CD8-positive, alpha-beta memory T cell (primary cell): ENCODE measurements at places on chromosomes 7 and 10. TPM values are rescaled to one million over a fixed set of nuclear protein-coding genes. Genes with fewer than 3 reads are reported as not detected.

GRCh38 chr7:87354749-87355148, 9.3 kb downstream of the CROT start:
- no peak overlapping the region for H3K27ac ChIP-seq
- H3K4me3 ChIP-seq: no peak overlapping the region
- no peaks in the 10 kb centered on the region for H3K27me3 ChIP-seq
- no peak for DNase-seq
- peaks cover 5% of the 10 kb centered on the region for H3K36me3 ChIP-seq

DNA sequence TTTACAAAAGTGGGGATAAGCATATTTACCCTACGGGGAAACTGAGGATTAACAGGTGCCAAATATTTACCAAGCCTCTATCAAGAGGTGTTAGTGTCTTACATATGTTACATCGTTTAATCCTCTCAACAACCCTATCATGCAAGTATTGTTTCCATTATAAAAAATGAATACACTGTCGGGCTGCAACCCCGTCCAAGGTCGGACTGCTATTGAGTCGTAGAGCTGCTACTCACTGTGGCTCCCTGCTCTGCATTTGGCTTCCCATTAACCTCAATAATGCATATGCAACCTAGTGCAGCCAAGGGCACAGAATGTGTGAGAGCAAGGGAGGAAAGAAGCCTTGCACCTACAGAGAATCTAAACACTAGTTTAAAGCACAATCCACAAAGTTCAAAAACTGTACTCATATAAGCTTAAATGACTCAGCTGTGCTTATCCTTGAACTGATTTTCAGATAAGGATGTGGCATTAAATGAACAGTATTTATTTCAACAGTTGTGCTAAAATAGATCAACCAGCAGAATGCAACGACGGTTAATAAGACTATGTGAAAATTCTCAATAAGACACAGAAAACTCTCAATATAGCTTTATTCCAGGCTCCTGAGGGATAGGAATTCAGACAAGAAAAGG, 49.9 kb downstream of the UBE2H start:
- H3K27me3 ChIP-seq: no peaks in the 10 kb centered on the region
- DNase-seq: no peak
- H3K36me3 ChIP-seq: no peaks in the 10 kb centered on the region
- H3K27ac ChIP-seq: no peak overlapping the region
- H3K4me3 ChIP-seq: no peak overlapping the region
- H3K4me1 ChIP-seq: peaks cover 55% of the 10 kb centered on the region

- H3K27ac ChIP-seq: no peak overlapping the region
- no peak for DNase-seq
- H3K4me1 ChIP-seq: no peaks in the 10 kb centered on the region
- no peak overlapping the region for H3K4me3 ChIP-seq
- H3K27me3 ChIP-seq: no peaks in the 10 kb centered on the region
- H3K36me3 ChIP-seq: no peaks in the 10 kb centered on the region
Observed at GRCh38 chr10:131779661-131780394, 121.0 kb upstream of the PPP2R2D start.

- no peak overlapping the region for H3K27ac ChIP-seq
- no peaks in the 10 kb centered on the region for H3K36me3 ChIP-seq
- H3K4me3 ChIP-seq: no peak overlapping the region
- H3K4me1 ChIP-seq: no peaks in the 10 kb centered on the region
- no peak for DNase-seq
Observed at GRCh38 chr7:28623105-28623730, 210.9 kb downstream of the CREB5 start.

DNA sequence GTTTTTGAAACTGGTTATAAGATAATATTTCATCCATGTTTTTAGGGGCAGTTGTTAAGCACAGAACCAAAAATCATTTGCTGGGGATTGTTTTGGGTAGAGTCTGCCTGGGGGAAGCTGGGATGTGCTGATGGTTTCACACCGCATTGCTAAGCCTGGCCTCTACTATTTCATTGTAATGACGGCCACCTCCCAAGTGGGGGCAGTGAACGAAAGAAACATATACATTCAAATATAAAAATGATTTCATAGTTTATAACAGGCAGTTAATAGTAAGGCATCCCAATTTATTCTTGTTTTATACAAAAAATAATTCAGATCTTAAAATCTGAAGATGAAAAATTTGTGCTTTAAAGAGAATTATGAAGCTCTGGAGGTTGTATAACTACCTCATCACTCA, 750.8 kb downstream of the REEP3 start:
- no peaks in the 10 kb centered on the region for H3K36me3 ChIP-seq
- DNase-seq: no peak
- H3K27me3 ChIP-seq: no peaks in the 10 kb centered on the region
- no peak overlapping the region for H3K4me3 ChIP-seq
- no peaks in the 10 kb centered on the region for H3K4me1 ChIP-seq

DNA sequence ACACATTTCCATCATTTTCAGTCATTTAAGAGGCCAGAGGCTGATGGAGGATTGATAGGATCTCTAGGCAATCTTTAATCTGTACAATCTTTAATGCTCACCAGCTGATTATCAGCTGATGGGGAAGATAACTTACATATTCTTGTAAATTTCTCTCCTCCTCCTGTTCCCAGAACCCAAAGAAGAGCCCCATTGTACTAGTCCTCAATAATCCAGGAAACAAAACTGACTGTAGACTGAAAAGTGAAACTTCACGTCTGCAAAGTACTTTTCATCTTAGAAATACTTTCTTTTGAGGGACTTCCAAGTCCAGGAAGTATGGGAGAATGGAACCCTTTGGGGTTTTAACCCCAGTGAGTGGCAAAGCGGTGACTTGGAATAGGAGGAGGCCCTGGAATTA, 283.3 kb downstream of the FRMD4A start:
- H3K4me3 ChIP-seq: no peak overlapping the region
- no peak overlapping the region for H3K27ac ChIP-seq
- no peak for DNase-seq
- H3K27me3 ChIP-seq: no peaks in the 10 kb centered on the region

DNA sequence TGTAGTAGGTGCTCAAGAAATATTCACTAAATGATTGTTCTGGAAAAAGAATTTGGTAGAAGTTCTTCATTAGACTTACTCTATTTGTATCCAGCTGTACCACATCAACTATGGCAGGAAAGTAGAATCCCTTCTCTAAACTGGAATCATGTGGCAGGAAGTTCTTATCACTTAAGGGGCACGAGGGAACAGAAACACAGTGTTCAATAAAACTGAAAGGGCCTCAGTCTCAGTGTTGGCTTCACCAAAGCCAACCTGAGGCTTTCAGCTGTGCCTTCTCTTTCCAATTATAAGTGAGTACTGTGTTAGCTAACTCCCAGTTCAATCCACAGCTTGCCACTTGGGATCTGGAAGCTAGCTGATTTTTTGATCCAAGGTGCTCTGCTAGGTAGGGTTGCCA, 257.6 kb upstream of the LRGUK start:
- H3K27me3 ChIP-seq: no peaks in the 10 kb centered on the region
- no peak overlapping the region for H3K27ac ChIP-seq
- DNase-seq: no peak
- no peaks in the 10 kb centered on the region for H3K4me1 ChIP-seq
- H3K36me3 ChIP-seq: no peaks in the 10 kb centered on the region
- no peak overlapping the region for H3K4me3 ChIP-seq

GRCh38 chr10:112721080-112721698, 228.9 kb upstream of the TCF7L2 start:
- H3K27me3 ChIP-seq: no peaks in the 10 kb centered on the region
- no peaks in the 10 kb centered on the region for H3K4me1 ChIP-seq
- H3K36me3 ChIP-seq: no peaks in the 10 kb centered on the region
- DNase-seq: peak; percentile 19

- no peaks in the 10 kb centered on the region for H3K27me3 ChIP-seq
- H3K27ac ChIP-seq: no peak overlapping the region
- DNase-seq: no peak
Observed at GRCh38 chr7:100122568-100122967, 3.1 kb downstream of the CNPY4 start.

GRCh38 chr10:48453451-48454301, 147.2 kb downstream of the MAPK8 start:
- H3K27ac ChIP-seq: no peak overlapping the region
- no peaks in the 10 kb centered on the region for H3K36me3 ChIP-seq
- H3K4me3 ChIP-seq: no peak overlapping the region
- no peaks in the 10 kb centered on the region for H3K27me3 ChIP-seq
- DNase-seq: no peak
- no peaks in the 10 kb centered on the region for H3K4me1 ChIP-seq

- no peak overlapping the region for H3K27ac ChIP-seq
- H3K4me1 ChIP-seq: no peaks in the 10 kb centered on the region
- H3K36me3 ChIP-seq: no peaks in the 10 kb centered on the region
- no peaks in the 10 kb centered on the region for H3K27me3 ChIP-seq
- H3K4me3 ChIP-seq: no peak overlapping the region
- DNase-seq: no peak
Observed at GRCh38 chr10:128877141-128877540, 589.9 kb upstream of the MGMT start.

DNA sequence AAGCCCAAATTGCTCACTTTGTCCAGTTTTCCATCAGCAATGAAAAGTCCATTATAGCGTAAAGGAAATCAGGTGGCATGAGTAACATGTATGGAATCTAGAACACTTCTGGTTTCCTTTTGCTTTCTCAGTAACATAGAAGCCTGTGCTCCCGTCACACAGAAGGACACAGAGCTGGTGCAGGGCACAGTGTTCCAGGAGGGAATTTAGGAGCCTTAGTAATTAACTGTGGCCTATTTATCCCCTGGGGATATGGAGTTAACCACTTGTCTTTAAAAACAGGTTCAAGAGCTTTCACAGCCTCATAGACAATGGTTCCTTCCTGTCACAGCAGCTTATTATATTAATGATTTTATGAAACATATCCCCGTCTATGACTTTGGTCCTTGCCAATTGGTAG, 189.9 kb downstream of the NEBL start:
- no peaks in the 10 kb centered on the region for H3K27me3 ChIP-seq
- H3K27ac ChIP-seq: no peak overlapping the region
- no peak for DNase-seq
- H3K36me3 ChIP-seq: no peaks in the 10 kb centered on the region
- no peaks in the 10 kb centered on the region for H3K4me1 ChIP-seq
- no peak overlapping the region for H3K4me3 ChIP-seq

GRCh38 chr10:48251525-48252353, 22.8 kb downstream of the FRMPD2 start:
- H3K27me3 ChIP-seq: no peaks in the 10 kb centered on the region
- no peak overlapping the region for H3K27ac ChIP-seq
- no peak for DNase-seq
- no peak overlapping the region for H3K4me3 ChIP-seq
- no peaks in the 10 kb centered on the region for H3K36me3 ChIP-seq

DNA sequence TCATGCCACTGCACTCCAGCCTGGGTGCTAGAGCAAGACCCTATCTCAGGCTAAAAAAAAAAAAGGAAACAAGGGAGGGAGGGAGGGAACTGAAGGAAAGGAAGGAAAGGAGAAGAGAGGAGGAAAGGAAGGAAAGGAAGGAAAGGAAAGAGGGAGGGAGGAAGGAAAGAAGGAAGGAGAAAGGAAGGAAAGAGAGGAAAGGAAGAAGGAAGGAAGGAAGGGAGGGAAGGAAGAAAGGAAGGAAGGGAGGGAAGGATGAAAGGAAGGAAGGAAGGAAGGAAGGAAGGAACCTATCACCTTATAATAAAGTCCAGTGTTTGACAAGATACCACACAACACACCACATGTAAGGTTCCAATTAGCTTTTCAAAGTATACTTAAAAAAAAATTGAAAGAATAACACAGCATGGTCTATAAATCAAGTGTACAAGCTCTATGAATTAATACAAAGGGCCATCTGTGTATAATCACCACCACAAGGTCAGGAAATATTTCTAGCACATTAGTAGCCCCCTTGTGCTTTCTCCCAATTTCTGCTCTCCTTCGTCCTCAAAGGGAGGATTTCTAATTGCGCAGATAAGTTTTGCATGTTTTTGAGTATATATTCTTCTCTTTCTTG, 26.4 kb downstream of the RNF216 start:
- DNase-seq: no peak
- no peaks in the 10 kb centered on the region for H3K27me3 ChIP-seq
- H3K27ac ChIP-seq: peak overlapping the region; percentile 1
- no peaks in the 10 kb centered on the region for H3K4me1 ChIP-seq
- H3K36me3 ChIP-seq: peaks cover 34% of the 10 kb centered on the region

- no peak overlapping the region for H3K4me3 ChIP-seq
- no peaks in the 10 kb centered on the region for H3K36me3 ChIP-seq
- no peaks in the 10 kb centered on the region for H3K27me3 ChIP-seq
- no peaks in the 10 kb centered on the region for H3K4me1 ChIP-seq
- DNase-seq: no peak
Observed at GRCh38 chr10:6191569-6191968, 11.2 kb upstream of the PFKFB3 start.

DNA sequence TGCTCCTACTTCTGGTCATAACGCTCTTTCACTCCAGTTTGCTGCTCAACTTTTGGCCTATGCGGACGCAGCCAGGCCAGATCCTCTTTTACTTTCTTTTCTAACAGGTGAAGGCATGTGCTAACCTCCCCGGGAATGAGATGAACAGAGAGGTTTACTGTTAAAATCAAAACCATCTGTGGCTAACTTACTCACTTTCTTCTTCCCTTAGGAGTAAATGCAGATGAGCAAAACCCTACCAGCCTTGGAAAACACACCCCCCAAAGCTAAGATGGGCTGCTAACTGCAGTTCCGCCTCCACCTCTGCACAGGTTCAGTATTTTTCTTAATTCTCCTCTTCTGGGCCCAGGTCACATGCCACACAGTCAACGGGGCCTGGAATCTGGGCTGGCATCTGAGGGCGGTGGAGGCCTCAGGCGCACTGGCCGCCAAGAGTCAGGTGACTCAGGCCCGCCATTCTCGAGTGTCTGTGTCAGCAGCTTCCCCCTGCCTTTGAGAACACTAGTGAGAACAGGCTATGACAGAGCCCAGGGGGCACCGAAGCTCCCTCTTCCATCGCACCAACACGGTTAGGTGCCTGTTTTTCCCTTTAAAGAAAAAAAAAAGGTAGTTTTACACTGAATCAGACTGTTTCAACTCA, 11.1 kb downstream of the FAM53B start:
- peak overlapping the region; percentile 33 for H3K4me3 ChIP-seq
- peak; percentile 46 for DNase-seq
- peak overlapping the region; percentile 65 for H3K27ac ChIP-seq
- no peaks in the 10 kb centered on the region for H3K27me3 ChIP-seq

The UNC5B gene
- total RNA-seq: 0.13 TPM

The TCERG1L gene
- total RNA-seq: 0.68 TPM

The HOXA11 gene
- not detected for total RNA-seq

The ADAMTS14 gene
- total RNA-seq: not detected

The TMEM139 gene
- 0.84 TPM for total RNA-seq

The PROSER2 gene
- total RNA-seq: 2.4 TPM

The CALHM1 gene
- total RNA-seq: not detected

The FAM170B gene
- not detected for total RNA-seq

The KMT2E gene
- 87.5 TPM for total RNA-seq

The FGFR2 gene
- 0.11 TPM for total RNA-seq

The CHST15 gene
- total RNA-seq: 0.24 TPM

The UPK3B gene
- total RNA-seq: not detected

The LLCFC1 gene
- total RNA-seq: not detected
